ENCODE measurements at places on chromosomes 5 and 9.

- DNase-seq = no peak
Measured at GRCh38 chr5:139232147-139232724, 34.1 kb upstream of the SIL1 start.

GRCh38 chr5:159593518-159594073, 263.3 kb upstream of the IL12B start:
- DNase-seq = no peak

- no peak for DNase-seq
Measured at GRCh38 chr9:121711281-121711680, 59.8 kb downstream of the DAB2IP start.

GRCh38 chr5:157116483-157116954, 7.7 kb upstream of the HAVCR2 start:
- DNase-seq = no peak

DNA sequence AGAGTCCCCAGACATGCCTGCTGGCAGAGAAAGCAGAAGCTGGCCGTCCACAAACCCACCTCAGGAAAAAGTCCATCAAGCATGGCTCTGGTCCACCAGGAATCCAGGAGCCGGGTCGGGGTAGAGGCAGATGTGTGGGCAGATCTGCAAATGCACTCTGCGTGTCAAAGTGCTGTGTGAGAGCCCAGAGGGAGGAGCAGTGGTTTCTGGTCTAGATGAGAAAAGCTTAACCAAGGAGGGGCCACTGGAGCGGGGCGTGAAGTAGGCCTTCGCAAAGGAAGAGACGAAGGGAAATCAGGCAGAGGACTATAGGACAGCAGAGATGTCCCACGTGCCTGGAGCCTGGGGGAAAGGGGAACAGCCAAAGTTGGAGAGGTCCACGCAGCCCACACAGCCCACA, 40.0 kb downstream of the TTLL11 start:
- no peak for DNase-seq

DNA sequence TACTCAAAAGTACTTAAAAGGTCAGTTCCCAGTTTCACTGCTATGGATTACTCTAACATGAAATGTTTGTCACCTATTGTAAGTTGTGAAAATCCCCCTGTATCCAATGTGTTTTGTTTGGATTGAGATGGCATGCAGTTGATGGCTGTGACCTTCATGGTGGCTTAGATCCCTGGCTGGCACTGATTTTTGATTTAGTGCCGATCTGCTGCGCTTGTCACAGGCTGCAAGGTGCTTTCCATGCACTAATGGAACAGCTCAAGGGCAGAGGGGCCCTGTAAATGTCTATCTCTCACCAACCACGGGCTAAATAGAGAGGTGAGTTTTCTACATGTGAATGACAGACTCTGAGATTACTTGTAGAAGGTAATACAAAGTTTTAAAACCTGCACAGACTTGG, 69.8 kb upstream of the WDR41 start:
- DNase-seq = no peak

DNA sequence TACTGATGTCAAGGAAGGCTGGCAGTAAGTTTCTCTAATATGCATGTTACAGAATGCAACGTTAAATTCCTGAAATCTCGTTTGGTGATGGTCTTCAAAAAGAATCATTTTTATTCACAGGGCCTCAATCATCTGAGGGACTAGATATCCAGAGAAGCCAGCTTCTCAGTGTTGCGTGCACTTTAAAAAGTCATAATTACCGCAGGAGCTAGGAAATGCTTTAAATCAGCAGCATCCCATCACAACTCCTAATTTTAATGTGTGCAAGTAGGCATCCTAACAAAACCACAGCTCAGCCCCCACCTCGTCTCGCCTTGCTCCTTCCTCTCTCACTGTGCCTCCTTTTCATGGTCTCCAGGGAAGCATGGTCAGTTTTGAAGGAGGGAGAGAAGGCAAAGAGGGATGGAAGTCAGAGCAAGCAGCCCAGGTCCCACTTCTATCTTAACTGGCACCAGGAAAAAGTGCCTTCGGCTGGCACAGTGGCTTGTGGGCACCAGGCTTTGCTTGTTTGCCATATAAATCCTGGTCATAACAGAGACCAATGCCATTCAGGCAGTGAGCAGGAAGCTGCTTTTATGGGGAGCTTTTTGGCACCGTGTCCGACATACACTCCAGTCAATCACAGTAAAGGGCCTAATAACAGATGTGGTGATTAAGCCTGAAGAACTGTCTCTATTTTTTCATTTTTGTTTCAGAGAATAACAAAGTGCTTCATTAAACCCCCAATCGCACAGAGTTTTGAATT, 21.4 kb downstream of the MEGF10 start:
- no peak for DNase-seq

DNA sequence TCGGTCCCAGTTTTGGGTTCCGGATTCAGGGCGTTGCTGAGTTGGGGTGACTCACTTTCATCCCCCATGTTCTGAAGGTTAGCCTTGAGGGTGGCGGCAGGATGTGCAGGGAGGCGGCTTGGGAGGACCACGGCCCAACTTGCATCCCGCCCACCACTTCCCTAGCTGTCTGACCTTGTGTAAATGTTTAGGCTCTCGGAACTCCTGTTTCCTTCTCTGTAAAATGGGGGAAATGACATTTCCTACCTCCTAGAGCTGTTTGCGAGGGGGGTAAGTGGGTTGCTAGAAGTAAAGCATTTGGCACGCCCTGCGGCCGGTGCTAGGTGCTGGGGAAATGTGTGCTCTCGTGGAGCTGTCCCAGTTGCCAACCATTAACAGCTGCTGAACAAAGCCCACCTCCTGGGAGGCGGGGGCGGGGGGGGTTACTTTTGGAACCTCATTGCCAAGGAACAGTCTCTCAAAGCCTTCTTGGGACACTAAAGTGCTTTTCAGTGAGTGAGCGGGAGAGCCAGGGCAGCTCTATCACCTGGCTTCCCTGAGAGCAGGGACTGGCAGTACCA, 27.5 kb downstream of the PTGES2 start:
- no peak for DNase-seq

DNA sequence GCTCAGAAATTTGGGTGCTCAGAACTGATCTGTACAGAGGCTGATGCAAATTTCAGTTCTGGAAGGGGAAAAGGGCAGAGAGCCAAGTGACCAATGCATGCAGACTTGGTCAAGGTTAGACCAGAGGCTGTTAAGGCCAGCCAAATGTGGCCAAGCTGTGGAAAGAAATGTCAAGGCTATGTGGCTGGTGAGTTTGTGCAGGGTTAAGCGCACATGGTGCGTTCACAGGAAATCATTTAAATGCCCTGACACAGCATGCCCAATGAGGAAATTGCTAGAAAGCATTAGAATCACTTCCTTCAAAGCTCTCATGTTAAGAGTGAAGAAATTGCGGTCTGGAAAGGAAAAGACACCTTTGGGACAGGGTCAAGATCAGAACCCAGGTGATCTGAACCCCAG, 58.0 kb downstream of the PTPN3 start:
- no peak for DNase-seq

DNA sequence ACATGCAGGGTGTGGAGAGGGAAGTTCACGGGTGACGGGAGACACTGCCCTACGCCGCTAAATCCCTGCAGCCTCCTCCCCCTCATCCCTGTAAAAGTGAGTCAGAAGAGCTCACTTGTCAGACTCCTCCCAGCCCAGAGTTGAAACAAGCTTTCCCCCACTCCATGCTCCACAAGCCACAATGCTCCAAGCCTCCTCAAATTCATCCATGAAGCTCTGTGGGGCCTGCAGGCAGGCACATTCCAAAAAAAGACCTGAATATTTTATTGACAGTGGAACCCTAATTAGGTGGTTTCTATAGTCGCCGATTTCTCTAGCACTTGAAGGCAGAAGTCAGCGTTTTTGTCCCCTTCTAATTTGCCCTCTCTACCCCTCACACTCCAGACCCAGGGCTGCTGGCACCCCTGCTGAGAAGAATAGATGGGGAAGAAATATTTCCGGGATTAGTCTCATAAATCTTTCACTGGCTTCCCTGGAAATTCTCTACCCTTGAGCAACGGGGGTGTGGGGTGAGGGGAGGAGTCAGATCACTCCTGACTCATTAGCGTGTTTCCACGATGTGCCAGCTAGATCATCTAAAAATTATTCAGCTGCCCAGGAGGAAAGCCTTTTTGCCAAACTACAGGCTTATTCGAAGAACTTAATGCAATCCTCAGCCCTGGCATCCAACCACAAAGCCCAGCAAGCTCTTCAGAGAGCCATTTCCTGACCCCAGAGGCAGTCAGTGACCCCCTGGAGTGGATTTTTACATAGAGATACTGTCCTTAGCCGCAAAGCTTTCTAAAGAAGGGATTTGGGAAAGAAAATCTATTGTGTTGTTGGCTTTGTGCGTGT, 97.1 kb downstream of the ENC1 start:
- no peak for DNase-seq

- no peak for DNase-seq
Measured at GRCh38 chr9:34771007-34771406, 61.1 kb upstream of the CCL21 start.

GRCh38 chr5:125152461-125153189, 406.2 kb upstream of the ZNF608 start:
- DNase-seq = no peak

GRCh38 chr9:72315089-72315509, 49.9 kb downstream of the ZFAND5 start:
- DNase-seq = peak; percentile 12

DNA sequence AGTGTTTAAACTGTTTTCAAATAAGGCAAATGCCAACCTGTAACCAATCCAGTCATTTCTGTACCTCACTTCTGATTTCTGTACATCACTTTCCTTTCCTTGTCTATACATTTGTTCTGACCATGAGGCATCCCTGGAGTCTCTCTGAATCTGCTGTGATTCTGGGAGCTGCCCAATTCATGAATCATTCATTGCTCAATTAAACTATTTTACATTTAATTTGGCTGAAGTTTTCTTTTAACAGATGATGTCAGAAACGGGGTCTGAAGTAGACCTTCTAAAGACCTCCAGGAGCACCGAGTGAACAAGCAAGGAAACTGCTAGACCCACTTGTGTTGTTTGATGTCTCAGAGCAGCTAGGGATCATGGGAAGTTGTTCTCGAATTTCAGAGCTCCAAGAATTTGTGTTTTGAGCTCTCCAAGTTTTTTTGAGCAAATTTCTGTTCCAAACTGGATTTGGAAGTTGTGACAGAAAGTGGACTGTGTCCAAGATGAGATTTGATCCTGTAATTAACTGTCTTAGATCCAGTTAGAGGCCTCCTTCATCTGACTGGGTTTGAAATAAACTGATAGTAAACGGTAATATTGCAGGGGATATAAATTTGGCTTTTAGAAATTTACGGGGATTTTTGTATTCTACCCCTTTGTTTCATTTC, 490.8 kb upstream of the ST8SIA4 start:
- DNase-seq = no peak

DNA sequence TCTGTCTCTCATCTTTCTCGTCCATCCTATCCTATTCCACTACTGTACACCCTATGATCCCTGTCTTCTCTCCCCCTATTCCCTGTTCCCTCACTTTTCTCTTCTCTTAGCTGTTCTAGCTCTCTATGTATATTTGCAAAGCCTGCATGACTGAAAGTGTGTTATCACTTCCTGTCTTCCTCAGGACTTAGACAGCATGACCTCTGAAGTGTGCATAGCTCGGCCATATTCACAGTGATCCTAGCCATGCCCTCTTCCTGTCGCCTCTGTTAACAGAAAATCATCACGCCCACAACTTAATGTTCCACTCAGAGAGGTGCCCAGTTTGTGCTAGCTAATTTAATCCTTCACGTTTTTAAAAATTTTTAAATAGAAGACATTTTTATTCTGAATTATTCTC, 35.8 kb upstream of the CDH6 start:
- DNase-seq = no peak

DNA sequence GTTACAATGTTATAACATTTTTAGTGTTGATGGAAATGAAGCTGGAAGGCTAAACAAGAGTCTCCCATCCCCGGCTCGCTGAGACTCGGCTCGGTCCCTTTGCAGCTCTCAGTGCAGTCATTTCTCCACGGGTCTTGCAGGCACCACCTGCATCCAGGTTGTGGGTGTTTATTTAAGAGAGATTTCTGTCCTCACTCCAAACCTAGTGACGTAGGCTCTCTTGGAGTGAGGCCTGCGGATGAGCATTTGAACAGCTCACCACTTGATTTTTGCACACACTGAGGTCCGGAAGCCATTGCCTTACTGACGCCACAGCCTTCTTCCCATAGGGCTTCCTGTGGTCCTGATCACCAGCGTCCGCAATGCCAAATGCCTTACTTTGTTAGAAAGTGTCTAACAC, 197.7 kb upstream of the OTULINL start:
- no peak for DNase-seq

- DNase-seq = no peak
Measured at GRCh38 chr9:116116393-116116792, 37.2 kb upstream of the PAPPA start.

GRCh38 chr5:131906668-131907067, 38.8 kb downstream of the MEIKIN start:
- no peak for DNase-seq

- DNase-seq = no peak
Measured at GRCh38 chr5:67502951-67503350, 306.4 kb upstream of the CD180 start.

DNA sequence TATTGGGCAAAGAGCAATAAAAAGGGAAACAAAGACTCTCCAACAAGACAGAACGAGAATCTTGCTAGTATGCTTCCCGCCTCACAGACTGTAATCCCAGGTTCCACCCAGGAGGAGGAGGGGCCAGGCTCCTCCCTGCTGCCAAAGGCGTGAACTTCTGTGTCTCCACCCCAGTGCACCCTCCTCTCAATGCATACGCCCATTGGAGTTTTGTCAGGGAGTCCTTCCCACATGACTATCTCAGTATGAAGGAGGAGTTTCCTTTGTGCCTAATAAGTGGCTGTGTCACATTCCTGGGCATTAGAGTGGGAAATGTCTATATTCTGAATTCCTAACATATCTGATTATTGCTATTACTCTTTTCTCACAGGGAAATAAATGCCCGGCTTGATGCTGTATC, 106.4 kb upstream of the DHFR start:
- DNase-seq = no peak

DNA sequence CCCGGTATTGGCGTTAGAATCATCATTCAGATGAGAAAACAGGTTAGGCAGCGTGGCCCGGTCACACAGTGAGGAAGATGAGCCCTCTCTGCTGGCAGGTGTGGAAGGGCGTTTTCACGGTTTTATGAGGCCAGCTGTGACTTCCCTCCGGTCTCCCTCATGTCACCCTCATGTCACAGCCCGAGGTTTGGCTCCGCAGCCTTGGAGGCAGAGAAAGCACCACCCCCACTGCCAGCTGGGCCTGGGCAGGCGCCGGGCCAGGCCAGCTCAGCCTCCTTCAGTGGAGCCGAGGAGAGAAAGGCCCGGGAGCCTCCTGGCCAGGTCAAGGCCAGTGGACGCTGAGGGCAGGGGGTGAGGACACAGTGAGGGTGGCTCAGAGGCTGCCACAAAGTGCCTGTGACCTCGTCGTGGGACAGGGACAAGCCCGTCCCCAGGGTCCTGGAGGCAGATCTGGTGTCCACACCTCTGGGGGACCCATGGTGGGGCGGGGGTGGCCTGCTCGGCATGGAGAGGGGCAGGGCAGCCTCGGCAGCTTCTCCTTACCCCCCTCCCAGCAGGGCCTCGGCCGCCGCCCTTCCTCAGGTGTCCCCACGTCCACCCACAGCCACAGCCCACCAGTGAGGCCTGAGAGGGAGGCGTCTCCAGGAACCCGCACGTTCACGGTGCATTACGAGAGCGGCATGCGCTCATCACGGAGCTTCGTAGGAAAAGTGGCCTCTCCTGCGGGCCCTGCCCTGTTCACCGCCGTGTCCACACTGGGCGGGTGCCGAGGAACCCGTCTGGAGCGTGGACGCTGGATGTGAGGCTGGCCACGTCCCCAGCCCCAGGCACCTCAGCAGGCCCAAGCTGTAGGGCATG, 32.2 kb downstream of the EXD3 start:
- DNase-seq = no peak

GRCh38 chr5:149282027-149282965, 10.6 kb downstream of the AFAP1L1 start:
- DNase-seq = no peak

- DNase-seq = no peak
Measured at GRCh38 chr5:68114378-68115040, 101.0 kb upstream of the PIK3R1 start.

Measured in hypothalamus (tissue), 51 donors.